DMS79 treated with DMSO at 0.1 percent for 48 hours (cell line): ENCODE measurements at places on chromosomes 6 and 20.

DNA sequence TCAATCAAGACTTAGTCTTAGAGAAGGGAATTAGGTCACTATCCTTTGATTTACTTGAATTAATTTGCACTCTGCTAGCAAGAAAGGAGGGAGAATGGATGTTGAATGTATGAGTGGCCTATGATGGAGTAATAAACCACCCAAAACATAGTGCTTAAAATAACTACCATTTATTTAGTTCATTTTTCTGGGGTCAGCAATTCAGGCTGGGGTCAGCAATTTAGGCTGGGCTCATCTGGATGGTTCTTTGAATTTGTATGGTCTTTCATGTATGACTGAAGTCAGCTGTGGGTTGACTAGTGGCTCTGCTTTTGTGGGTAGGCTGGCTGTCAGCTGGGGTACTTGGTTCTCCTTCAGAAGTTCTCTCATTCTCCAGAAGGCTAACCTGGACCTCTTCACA is 21.0 kb upstream of the LAMA4 start:
- no peak for DNase-seq

DNA sequence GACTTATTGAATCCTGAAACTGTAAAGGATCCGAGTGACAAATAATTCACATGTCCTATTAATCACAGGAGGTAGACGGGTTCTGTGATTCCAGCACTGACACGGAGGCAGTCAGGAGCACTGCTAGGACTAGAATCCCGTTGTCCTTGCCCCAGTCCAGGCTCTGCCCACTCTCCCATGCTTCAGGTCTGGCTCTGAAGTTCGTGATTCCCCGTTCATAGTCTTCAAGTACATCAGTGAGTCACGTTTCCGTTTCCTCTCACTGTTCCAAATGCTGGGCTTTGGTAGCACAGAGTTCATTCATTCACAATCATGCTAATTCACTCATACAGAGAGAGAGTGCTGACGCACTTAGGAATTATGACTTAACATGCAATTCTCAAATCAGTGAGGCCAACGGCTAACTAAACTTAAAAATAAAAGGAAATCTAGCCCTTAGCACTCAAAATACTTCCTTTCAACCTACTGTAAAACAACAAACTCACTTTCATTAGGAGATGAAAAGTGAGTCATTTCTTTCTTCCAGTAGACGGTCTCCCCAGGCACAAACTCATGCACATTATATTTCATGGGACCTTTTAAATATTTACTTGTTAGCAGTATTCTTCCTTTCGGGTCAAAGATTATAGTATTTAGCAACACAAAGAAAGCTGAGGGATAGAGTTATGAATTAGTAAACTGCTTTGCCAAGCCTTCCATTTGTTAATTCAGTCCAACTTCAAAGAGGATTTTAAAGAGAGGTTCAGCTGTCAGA is 94.0 kb upstream of the NHSL1 start:
- DNase-seq: no peak

GRCh38 chr20:48596334-48596898 is 231.4 kb downstream of the PREX1 start:
- DNase-seq: no peak

GRCh38 chr6:2543321-2543720 is 207.4 kb downstream of the MYLK4 start:
- DNase-seq: no peak

GRCh38 chr6:67331304-67331703 is 1303.8 kb upstream of the ADGRB3 start:
- DNase-seq: no peak

GRCh38 chr20:61052776-61053442 is 199.2 kb upstream of the CDH4 start:
- DNase-seq: no peak
